ENCODE measurements at places on chromosomes 13 and 19.
A peak's percentile ranks its signal among the peaks of the same experiment; 100 is the strongest.

DNA sequence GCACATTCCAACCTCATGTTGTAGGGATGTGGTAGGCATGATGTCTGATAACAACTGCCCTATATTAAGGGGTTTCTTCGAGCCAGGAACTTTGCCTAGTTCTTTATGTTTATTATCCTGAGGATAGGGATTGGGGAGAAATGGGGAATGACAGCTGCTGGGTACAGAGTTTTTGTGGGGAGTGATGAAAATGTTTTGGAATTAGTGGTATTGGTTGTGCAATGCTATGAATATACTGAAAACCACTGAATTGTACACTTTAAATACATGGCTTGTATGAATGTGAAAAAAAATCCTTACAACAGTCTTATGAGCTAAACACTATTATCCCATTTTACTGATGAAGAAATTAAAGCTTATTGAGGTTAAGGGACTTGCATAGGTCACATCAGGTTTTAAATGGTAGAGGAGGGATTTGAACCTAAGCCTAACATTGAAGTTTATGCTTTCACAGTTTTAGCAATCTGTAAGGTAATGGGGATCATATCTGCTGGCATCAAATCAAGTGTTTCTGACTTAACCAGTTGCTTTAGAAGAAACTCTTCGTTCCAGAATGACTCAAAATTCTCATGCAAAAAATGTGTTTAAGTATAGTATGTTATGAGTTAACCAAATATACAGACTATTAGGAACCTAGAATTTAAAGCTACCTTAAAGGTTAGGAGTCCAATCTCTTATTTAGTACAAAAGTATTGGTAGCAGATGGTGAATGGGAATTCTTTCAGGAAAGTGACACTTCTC is 61.4 kb downstream of the ERCC5 start:
- DNase-seq, result no peak

GRCh38 chr13:54852831-54853230 is 1824.2 kb downstream of the OLFM4 start:
- DNase-seq, result no peak

GRCh38 chr19:17148130-17148529 is 67.0 kb upstream of the USE1 start:
- DNase-seq, result no peak

- DNase-seq, result no peak
These were observed 711 bp downstream of the CAMSAP3 start for GRCh38 chr19:7596211-7596937.

DNA sequence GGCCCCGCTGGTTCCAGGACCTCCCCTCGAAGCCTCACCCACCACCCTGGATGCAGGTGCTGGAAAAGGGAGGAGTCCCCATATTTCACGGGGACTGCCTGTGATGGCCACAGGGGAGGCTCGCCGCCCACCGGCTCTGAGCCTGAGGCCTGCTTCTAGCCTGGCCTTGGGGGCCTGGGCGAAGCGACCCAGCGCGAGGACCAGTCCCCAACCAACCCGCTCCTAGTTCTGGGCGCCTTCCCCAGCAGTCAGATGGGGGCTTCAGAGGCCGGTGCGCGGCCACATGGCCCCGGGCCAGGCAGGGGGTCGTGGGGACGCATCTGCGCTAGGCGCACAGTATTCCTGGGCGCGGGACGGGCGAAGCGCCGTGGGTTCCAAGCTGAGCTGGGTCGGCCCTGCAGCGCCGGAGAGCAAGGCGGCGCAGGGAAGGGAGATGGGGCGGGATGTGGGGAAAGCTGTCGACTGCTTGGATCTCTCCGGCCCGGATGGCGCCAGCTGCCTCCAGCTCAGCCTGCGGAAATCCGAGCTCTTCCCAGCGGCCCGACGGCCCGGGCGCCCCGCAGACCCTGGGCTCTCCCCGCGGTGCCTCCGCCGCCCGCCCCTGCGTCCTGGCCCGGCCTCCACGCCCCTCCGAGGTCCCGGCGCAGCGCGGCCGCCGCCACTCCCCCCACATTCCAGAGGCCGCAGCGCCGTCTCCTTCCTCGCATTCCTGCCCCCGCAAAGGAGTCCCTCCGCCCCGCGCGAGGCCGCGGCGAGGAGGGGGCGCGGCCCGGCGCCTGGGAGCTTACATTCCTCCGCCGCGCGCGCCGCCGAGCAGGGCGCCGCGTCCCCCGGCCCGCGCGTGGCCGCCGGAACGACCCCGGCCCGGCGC is at the start of gene WTIP:
TSS of gene WTIP (plus strand) at position 788 of the 871 bp plus-strand sequence. CDS start 217 bp downstream, outside the sequence.
- no peak for DNase-seq

- DNase-seq, result no peak
These were observed 4.2 kb downstream of the KCTD4 start for GRCh38 chr13:45196622-45197021.

- peak; percentile 8 for DNase-seq
These were observed 335 bp upstream of the SOX1 start for GRCh38 chr13:112066624-112067004.

DNA sequence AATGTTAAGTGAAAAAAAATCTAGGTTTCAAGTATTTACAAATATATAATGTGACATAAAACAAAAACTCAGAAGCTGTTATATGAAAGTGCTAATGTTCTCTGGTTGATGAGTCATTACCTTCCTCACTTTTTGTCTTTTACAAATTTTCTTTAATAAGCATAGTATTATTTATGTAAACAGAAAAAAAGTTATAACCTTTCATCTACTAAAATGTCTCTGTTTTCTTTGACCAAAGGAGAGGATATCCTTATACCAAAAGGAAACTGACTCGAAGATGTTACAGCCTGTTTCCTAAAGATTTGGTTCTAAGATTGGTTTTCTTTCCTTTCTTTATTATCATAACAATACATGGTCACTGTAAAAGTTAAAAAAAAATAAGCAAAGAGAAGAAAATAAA is 38.0 kb downstream of the RCBTB2 start:
- DNase-seq, result no peak

GRCh38 chr13:45195421-45195820 is 5.4 kb downstream of the KCTD4 start:
- DNase-seq, result no peak

- peak; percentile 92 for DNase-seq
These were observed 15.1 kb downstream of the CCDC124 start for GRCh38 chr19:17947815-17948513.

All from stimulated activated CD4-positive, alpha-beta T cell treated with anti-CD3 and anti-CD28 coated beads, TNF-alpha, amount 100 ng/mL, for 4 hours (primary cell).